ENCODE measurements at places on chromosomes 11 and 22. TPM values are rescaled to one million over a fixed set of nuclear protein-coding genes. Genes with fewer than 3 reads are reported as not detected.

DNA sequence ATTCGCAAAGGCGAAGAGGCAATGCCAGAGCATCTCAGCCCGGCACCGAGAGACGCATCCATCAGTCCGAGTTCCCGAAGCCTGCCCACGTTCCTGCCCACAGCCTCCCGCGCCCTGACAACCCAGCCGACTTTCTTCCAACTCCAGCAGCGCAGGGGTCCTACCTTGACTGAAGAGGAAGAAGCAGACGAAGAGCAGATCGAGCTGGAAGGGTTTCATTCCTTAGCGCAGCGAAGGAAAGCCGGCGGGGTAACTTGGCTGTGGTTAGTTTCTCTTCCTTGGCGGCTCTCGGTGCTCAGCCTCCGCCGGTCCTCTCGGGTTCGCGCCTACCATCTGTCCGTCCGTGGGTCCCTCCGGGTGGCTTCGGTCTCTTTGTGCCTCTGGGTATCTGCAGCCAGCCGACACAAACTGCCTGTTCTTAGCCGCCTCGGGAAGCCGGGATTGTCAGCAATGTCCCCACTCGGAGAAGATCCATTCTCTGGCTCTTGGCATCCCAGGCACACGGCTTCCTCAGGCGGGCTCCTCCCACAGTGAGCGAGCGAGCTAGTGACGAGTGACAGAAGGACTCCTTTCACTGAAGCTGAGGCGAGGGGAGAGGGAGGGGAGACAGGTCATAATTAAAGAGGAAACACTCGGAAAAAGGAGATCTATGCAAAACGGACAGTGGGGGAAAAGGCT lies at the start of gene KIRREL3:
KIRREL3 (minus strand) TSS at position 480 of the 678 bp plus-strand sequence.
- no peak for DNase-seq

GRCh38 chr11:70583781-70584218 lies 185.5 kb downstream of the CTTN start:
- no peak for DNase-seq

- DNase-seq, result no peak
Observed at GRCh38 chr22:19514831-19515565, 9.2 kb downstream of the CLDN5 start.

GRCh38 chr11:131785801-131786200 lies 415.4 kb downstream of the NTM start:
- DNase-seq, result no peak

DNA sequence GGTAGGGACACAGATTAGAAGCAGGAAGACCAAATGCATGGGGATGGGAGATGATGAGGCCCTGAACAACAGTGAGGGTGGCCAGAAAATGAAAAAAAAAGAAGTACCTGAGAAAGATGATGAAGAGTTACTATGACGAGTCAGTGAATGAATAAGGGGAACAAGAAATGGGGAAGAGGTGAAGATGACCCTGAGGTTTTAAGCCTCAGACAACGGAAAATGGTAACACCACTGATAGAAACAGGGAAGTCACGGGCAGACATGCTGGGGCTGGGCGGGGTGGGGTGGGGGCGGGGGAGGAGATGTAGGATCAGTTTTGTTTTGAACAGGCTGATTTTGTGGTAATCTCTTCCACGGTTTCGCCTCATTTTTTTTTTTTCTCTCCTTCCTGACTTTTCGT lies 205.1 kb upstream of the CADM1 start:
- DNase-seq, result no peak

GRCh38 chr11:113578033-113578380 lies 102.8 kb upstream of the DRD2 start:
- no peak for DNase-seq

DNA sequence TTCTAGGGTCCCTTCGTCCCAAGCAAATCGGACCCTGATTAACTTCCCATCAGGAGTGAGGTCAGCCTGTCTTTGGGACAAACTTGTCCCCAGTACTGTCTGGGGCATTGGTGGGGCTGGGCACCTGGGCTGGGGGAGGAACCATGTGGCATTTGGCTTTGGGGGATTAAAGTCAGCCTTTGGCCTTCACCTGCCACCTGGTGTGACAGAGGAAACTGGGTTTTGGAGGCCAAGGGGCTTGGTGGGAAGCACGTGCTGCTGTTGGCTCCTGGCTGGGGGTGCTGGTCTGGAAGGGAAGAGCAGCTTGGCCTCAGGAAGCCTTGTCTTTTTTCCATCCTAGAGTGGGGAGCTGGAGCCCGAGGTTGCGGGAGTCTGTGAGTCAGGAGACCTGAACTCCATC lies 78.4 kb upstream of the NECTIN1 start:
- no peak for DNase-seq

DNA sequence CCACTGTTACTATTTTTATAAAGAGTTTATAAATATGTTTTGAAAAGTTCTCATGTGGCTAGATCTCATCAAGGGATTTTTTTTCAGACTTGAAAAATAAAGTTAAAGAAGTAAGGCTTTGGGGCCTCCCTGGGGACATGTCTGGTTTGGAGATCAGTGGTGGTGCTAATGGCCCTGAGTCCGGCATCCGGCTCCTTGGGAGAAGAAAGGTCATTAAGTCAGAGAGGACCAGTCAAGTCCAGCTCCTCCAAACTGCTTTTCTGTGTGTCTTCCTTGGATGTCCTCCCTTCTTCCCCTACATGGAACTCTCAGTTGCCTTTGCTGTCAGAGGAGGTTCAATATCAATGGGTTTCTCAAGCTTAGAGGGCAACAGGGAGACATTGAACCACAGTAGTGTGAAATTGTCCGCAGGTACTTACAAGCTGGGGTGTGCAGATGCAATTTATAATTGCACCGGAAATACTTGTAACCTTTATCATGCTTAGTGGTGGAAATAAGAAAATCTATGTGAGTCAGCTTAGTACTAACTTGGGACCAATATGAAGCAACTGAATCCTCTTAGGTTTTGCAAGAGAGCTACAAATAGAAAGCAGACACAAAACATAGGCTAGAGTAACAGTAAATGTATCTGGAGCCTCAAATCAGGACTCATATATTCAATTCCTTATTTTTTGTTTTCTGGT lies 144.3 kb downstream of the TEAD1 start:
- DNase-seq, result no peak

DNA sequence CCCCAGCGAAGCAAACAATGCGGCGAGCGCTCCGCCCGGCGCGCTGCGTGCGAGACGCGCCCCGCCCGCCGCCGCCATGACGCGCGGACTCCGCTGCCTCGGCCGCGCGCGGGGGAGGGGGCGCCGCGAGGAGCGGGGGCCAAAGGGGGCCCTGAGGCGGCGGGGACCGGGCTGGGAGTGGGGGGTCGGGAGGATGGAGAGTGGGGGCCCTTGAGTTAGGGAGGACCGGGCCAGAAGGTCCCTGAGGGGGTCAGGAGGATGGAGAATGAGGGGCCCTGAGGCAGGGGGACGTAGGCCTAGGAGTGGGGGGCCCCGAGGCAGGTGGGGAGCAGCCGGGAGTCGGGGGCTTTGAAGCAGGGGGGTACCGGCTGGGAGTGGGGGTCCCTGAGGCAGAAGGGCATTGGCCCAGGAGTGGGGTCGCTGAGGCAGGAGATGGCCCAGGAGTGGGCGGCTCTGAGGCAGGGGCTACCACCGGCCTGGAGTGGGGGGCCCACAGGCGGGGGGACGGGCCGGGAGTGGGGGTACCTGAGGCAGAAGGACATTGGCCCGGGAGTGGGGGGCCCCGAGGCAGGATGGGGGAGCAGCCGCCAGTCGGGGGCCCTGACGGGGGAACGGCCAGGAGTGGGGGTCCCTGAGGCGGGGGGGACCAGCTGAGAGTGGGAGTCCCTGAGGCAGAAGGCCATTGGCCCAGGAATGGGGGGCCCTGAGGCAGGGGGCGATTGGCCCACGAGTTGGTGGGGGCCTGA lies at the start of gene BRD1:
BRD1 (minus strand) TSS at position 21 of the 746 bp plus-strand sequence. CDS start 3,556 bp downstream, outside the sequence.
- peak; percentile 76 for DNase-seq

Gene TSPAN32
- total RNA-seq, result 2.8 TPM

Gene TSKU
- 41.8 TPM for total RNA-seq

Data from mucosa of descending colon (tissue), 3 donors.